Stimulated activated CD4-positive, alpha-beta T cell treated with anti-CD3 and anti-CD28 coated beads, Interleukin-15, amount 100 ng/mL, for 1 hour (primary cell): ENCODE measurements at places on chromosomes 4 and X.

DNA sequence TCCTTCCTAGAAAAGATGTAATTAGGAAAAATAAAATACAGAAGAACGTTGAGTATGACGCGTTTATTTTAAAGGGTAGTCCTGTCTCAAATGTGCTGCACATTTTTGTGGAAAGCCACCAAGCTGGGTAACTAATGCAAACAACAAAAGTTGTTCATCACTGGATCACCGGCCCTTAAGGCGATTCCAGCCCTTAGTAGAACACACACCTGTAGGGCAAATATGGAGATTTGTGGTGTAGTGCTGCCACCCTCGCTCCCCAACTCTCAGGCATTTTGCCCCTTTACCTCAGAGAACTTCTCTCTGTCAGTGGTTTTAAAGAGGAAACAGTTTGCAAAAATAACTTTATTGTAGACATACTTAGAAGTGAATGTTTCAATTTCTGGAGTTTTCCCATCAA lies 1.9 kb downstream of the TBL1X start:
- DNase-seq = no peak

DNA sequence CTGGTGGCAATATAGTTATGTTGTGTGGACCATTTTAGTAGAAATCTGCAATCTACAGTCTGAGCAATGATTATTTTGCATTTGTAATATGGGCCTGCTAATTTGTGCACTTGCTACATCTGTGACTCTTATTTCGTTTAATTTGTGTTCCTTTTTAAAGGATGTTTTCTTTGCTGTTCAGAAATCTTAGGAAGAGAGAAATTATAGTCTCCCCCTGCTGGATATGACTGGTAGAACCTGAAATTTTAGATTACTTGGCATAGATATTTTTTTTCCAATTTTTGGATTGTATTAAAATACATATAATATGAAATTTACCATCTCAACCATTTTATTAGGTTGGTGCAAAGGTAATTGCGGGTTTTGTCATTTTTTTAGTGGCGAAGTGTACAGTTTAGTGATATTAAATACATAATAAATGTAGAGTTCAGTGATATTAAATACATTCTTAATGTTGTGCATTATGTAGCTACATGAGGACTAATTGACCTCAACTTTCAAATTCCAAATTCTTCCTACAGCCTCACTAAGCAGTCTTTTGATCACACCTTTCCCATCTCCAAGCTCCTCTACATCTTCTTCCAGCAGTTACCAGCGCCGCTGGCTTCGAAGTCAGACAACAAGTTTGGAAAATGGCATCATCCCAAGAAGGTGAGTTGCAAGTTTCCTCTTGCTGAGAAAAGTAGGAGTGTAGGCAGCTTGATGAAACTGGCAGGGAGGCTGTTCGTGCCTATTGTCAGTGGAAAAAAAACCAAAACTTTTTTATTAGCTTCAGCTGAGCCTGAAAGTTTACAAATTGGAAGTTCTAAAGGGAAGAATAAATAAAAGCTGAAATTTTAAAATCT lies 82.2 kb downstream of the FNIP2 start:
- DNase-seq = no peak

- no peak for DNase-seq
These were observed 409.4 kb downstream of the UBE2NL start for GRCh38 chrX:144293229-144293628.

GRCh38 chr4:120990246-120990645 lies 67.7 kb upstream of the PRDM5 start:
- no peak for DNase-seq

DNA sequence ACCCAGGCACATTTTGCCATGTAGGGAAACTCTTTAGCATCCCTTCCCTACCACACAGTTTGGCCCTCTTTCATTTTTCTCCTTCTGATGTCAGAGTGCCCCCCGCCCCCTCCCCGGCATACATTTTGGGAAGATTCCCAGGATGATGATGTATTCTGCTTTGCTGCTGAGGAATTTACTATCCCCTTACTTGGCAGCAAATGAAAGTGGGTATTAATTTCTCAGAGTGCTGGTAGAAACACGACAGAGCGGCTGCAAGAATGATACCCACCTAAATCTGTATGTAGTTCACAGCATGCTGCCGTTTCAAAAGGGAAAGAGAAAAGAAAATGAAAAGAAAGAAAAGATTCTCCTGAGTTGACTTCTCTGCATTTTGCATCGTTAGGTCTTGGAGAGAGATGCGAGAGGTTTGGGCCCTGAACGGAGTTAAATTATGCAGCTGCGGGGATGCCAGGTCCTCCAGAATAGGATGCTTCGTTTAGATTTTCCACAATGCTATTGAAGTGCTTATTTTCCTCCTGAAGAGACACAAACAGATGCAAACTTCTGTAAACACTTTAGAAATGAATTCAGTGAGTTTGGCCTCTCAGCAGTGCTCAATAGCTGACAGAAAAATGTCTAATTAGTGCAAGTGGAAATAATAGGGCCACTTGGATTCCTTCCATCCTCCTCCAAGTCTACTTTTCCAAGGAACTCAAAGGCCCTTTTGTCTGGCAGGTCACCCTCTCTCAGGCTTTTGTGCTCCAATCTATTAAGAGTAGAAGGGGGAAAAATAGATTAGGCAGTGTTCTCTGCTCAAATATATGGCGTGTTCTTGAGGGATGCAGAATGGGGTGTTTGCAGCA lies 106.2 kb downstream of the ALPK1 start:
- DNase-seq = no peak

- no peak for DNase-seq
These were observed 22.6 kb upstream of the STBD1 start for GRCh38 chr4:76283900-76284299.

GRCh38 chr4:143451186-143451585 lies 62.3 kb upstream of the SMARCA5 start:
- DNase-seq = no peak
